AG04449 (cell line): ENCODE measurements at places on chromosomes 11 and 22.

DNA sequence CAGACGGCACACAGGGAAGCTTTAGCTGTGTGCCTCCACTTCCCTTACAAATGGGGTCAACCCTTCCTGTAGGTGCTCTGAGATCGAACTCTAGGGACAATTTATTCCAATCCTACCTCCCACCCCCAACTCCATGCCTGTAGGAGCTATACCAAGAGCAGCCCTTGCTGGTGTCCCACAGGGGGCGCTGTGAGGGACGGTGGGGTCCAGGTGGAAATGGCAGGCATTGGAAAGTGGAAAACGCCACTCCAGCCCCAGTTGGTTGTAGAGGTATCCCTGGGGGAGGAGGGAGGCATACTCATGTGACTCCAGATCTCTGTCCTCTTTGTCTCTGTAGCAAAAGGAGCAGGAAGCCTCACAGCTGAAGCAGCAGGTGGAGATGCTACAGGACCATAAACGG lies 161.3 kb downstream of the MYO18B start:
- DNase-seq, result no peak

DNA sequence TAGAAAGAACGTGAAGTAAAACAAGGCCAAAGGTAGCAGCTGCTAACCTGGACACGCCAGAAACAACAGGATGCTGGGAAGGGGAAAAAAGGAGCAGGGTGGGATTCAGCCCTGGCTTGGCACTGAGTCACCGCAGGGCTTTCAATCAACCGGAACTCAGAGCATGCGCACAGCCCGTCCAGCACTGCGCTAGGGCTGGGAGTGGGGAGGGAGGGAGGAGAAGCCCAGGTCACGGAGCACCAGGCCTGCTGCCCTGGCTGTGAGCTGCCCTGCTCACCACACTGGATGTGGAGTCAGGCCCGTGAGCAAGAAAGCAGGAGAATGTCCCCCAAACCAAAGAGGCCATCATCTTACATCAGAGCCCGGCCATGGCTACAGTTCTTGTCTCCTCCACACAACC lies 51.5 kb downstream of the APOL1 start:
- DNase-seq, result no peak

DNA sequence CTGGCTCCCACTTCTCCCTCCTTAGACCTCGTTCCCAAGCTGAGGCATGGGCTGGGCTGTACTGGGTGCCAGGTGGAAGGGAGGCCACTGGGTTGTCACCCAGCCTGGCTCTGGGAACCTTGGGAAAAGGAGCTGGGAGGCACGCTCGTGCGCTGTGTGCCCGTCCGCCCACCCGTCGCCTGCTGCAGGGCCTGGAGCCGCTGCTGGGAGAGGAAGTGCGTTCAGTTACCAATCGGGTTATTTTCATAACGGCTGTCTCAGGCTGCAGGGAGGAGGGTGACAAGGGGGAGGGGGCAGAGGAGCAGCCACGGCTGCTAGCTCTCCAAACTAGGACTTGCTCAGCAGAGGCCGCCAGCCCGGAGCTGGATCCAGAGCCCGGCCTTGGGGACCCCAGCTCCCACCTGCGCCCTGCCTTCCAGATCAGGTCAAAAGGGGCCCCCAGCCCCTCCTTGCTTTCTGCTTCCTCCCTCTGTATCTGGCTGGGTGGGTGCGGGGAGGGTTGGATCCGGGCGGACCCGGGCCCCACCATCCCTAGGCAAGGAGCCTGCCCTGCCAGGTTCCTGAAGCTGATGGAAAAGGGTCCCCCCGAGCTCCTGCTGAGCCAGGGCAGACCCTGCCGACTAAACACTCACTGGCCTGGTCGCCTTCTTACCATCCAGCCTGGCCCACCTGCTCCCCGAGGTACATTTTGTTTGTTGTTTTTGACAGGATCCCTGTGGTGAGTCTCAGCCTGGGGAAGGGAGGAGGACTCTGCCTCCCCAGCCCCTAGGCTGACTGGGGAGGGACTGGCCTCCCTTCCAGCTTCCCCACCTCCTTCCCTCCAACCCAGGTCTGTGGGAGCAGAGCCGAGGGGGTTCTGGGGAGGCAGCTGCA lies 14.3 kb downstream of the DGKZ start:
- DNase-seq, result no peak

- no peak for DNase-seq
These were observed 629.5 kb upstream of the ANO3 start for GRCh38 chr11:25702417-25702816.

DNA sequence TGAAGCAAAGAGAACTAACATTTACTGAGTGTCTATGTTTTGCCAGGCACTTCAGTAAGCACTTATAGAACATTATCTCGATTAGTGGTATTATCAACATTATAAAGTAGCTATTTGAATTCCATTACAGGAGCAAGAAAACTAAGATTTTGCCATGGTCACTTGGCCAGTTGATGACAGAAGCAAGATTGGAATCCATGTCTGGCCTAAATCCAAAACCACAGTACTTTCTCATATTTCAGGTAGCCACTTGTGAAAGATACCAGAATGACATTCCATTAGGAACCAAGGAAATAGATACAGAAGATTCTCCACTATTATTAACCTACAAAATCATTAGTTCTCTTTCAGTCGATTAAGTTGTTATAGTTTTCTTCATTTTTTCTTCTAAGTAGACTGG lies 691.0 kb upstream of the API5 start:
- DNase-seq, result no peak

DNA sequence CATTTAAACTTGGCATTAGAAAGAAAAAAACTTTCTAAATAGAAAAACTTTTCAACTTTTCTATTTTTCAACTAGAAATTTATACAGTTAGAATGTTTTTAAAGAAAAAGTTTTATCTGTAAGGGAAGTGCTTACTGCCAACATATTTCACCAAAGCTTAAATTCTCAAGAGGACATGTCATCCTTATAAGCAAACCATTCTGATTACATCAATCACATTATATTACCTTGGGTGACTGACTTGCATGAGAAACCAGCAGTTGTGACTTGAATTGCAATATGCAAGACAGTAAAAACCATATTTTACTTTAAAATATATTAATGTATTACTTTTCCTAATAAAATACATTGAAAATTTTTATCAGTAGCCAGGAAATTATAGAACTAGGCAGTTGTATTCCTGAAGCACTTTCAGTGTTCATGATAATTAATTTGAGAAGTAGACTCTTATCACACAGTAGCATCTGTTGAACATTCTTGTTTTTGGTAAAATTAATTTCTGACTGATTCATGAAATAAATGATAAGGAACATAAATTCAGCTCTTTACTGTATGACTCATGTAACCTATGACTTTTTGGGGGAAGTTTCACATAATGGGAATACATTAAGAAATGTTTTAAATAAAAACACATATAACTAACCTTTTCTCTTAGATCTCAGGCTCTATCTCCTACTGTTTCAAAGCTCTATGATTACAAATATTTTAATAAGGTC lies 345.0 kb upstream of the CCDC179 start:
- DNase-seq, result peak; percentile 28

- no peak for DNase-seq
These were observed 2.4 kb upstream of the SYT8 start for GRCh38 chr11:1832211-1832919.

- DNase-seq, result no peak
These were observed 92.8 kb upstream of the APOA1 start for GRCh38 chr11:116930177-116930576.

- DNase-seq, result no peak
These were observed 449.9 kb downstream of the OPCML start for GRCh38 chr11:133082453-133082781.

- no peak for DNase-seq
These were observed 445.7 kb downstream of the AASDHPPT start for GRCh38 chr11:106523171-106523570.

- DNase-seq, result no peak
These were observed 96.2 kb downstream of the RNF169 start for GRCh38 chr11:74844865-74845264.

GRCh38 chr11:83061883-83062282 lies 9.8 kb downstream of the RAB30 start:
- DNase-seq, result no peak

DNA sequence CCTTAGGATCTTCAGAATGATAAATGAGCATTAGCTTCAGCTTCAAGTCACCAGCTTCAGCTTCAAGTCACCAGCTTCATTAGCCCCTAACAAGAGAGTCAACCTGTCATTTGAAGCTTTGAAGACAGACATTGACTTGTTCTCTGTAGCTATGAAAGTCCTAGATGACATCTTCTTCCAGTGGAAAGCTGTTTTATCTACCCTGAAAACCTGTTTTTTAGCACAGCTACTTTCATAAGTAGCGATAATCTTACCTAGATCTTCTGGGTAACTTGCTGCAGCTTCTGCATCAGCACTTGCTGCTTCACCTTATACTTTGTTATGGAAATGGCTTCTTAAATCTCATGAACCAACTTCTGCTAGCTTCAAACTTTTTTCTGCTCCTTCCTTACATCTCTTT lies 85.7 kb downstream of the PGR start:
- DNase-seq, result no peak

- DNase-seq, result no peak
These were observed 977.6 kb downstream of the BRD1 start for GRCh38 chr22:48849963-48850657.

DNA sequence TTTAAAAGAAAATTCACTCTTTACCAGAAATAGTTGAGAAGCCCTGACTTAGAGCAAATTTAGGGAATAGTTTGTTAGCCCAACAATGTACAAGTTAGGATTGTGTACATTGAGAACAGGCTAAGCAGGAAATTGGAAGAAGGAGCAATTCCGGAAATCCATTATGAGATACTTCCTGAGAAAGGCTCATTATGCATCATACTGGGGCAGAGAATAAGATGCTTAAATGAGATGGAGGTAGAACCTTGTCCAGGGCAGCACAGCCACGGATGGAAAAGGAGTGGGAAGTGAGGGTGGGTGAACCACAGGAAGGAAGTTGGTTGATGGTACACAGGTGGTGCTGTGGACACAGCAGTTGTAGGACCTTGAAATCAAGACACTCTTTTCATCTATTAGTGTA lies 180.2 kb downstream of the PGR start:
- DNase-seq, result no peak

DNA sequence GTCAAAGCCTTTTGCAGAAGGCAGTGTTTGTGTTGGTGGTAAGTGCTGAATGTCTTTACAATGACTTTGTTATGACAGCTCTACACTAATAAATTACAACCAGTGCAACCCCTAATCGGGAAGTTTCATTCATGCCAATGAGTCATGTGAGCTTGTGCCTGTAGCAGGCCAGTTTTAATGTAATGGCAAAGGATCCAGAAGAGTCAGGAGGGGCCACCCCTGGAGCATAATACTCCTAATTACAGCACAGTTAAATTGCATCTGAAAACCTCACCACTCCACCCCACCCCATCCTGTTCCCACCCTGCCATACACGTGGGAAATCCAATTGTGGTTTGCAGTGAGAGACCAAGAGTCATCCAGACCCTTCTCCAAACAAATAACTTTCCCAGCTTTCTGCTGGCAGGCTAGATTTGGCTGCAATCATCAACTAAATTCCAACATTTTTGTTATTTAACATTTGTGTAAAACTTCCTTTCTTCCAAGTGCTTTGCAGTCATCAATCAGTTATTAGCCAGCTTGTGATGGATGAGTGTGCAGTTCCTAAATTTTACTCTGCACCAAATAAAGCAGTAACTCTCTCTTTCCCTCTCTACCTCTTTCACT lies 277.3 kb upstream of the FAT3 start:
- DNase-seq, result peak; percentile 1

DNA sequence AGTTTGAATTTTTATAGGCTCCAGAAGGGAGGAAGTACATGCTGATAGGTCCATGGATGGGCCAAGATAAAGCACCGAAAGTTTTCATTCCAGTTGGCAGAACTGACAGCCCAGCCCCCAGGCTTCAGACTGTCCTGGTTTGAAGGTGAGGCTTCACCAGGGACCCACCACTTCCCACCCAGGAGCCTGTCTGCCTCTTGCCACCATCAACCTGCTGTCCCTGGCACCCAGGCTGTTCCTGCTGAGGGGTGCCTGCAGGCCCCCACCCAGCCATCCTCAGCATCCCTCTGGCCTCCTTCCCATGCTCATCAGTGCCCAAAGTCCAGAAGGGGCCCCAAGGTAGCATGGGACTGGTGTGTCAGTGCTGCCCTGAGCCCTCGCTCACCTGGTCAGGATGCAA lies 463.9 kb downstream of the NELL1 start:
- DNase-seq, result no peak

DNA sequence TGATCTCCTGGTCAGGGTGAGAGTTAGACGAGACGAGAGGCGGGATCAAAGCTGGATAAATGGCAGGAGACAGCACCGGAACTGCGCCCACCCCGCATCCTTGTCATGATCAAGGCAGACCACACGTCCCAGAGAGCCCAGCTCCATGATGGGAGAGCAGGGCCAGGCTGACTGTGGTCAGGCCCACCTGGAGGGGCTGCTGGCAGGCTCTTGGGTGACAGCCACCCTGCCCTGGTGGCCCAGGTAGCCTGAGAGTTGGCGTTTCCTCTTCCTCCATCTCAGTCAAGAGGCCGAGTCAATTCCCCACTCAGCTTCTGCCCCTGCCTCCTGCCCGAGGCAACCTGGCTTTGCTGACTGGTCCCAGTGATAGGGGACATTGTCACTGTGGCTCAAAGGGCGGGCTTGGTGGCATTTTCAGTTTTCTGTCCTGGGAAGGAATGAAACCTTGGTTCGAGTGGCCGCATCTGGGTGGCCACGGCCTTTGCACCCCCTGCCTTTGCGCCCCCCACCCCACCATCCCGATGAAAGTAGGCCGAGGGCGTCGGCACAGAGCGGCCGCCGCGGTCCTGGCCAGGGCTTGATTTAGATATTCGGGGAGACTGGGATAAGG lies 60.8 kb upstream of the PPARA start:
- no peak for DNase-seq

DNA sequence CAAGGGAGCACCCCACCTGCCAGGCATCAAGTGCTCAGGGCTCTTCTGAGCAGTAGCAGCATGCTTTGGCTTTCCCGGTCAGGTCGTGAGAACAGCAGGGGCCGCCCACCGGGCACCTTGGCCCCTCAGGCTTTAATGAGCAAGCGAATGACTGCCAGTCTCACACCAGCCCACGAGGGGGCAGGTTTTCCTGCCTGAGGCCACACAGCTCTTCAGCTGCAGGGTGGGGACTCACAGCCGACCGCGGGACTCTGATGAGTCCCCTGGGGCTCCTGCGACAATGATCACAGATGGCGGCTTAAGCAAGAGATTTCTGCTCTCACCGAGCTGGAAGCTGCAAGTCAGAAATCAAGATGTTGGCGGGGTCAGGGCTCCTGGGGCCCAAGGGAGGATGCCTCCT lies 14.3 kb upstream of the FGF19 start:
- DNase-seq, result no peak

DNA sequence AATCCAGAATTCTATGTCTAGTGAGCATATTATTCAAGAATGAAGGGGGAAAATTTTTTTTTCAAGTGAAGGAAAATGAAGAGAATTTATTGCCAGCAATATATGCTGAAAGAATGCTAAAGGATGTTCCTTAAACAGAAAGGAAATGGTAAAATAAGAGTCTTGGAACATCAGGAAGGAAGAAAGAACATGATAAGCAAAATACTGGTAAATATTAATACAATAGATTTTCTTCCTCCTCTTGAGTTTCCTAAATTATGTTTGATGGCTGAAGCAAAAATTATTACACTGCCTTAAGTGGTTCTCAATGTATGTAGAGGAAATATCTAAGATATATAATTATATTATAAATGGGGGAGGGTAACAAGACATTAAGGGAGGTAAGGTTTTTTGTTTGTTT lies 9.6 kb upstream of the CLDN5 start:
- no peak for DNase-seq
